ENCODE measurements at places on chromosomes 3 and 15.

DNA sequence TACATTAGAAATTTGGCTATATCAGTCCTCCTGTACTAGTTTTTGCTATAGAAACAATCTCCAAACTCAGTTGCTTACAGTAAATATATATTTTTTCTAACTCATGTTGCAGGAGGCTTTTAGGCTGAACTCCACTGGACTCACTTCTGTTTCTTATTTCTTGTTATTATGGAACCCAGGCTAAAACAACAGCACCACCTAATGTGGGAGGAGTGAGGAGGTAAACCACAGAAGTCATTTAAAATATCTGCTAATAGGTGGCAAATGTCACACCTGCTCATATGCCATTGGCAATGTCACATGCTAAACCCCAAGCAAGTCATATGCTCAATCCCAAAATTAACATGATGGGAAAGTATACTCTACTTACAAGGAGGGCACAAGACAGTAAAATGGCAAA is 462.2 kb downstream of the PLOD2 start:
- DNase-seq: no peak

DNA sequence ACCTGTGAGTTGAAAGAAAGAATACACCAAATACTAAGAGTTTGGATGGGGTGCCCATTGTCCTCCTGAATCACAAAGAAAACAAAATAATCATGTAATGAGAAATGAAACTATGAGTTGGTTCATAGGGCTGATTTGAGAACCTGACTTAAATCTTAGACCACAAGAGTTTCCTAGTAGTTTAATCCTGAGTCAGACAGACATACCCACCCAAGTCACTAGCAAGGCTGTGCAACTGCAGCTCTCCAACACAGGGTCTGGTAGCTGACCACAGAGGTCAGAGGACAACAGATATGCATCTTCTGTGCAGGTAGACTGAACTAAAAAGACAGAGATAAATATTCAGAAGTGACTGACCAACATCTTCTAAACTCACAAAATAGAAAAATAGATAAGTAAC is 296.3 kb upstream of the TMCO5A start:
- no peak for DNase-seq

GRCh38 chr3:40780291-40780924 is 255.6 kb downstream of the ZNF621 start:
- DNase-seq: no peak

DNA sequence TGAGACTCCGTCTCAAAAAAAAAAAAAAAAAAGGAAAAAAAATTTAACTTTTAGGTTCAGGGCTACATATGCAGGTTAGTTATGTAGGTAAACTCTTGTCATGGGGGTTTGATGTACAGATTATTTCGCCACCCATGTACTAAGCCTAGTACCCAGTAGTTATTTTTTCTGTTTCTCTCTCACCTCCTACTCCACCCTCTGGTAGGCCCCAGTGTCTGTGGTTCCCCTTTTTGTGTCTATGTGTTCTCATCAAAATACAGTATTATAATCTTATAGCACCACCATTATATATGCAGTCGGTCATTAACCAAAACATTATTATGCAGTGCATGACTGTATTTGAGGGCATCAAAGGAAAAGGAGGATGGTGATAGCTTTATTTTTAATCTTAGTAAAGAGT is 47.3 kb downstream of the CHP1 start:
- DNase-seq: no peak

GRCh38 chr3:15299036-15299435 is 33.4 kb downstream of the SH3BP5 start:
- DNase-seq: no peak
